ENCODE measurements at places on chromosomes 1 and 21.
A peak's percentile ranks its signal among the peaks of the same experiment; 100 is the strongest.

GRCh38 chr1:181351740-181352139 lies 131.6 kb upstream of the CACNA1E start:
- no peak for DNase-seq

- DNase-seq, result no peak
Observed at GRCh38 chr21:26470351-26471098, 102.6 kb downstream of the CYYR1 start.

GRCh38 chr1:173295391-173295790 lies 88.3 kb upstream of the TNFSF4 start:
- no peak for DNase-seq

DNA sequence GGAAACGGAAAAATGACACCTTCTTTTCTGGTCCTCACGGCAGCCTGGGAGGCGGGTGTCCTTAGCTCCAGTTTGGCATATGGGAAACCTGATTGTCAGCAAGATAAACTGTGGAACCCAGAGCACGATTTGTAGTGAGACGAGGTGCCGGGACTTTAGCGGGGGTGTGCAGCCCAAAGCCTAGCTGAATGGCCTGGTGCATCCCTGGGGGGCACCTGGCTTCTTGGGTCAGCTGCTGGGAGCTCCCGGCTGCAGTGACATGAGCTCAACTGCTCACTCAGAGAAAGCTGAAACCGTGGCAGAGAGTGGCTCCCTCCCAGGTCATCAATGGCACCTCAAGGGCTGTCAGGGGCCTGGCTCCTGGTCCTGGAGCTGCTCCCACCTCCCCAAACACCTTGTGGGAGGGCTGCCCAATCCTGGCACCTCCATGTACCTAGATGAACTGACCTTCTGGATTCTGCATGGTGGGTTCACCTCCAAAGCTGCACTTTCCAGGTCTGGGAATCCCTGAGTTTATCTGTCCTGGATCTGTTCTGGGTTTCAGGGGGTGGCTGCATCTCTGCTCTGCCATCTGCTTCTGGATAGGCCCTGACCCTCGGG lies 260.5 kb downstream of the MATN1 start:
- DNase-seq, result no peak

DNA sequence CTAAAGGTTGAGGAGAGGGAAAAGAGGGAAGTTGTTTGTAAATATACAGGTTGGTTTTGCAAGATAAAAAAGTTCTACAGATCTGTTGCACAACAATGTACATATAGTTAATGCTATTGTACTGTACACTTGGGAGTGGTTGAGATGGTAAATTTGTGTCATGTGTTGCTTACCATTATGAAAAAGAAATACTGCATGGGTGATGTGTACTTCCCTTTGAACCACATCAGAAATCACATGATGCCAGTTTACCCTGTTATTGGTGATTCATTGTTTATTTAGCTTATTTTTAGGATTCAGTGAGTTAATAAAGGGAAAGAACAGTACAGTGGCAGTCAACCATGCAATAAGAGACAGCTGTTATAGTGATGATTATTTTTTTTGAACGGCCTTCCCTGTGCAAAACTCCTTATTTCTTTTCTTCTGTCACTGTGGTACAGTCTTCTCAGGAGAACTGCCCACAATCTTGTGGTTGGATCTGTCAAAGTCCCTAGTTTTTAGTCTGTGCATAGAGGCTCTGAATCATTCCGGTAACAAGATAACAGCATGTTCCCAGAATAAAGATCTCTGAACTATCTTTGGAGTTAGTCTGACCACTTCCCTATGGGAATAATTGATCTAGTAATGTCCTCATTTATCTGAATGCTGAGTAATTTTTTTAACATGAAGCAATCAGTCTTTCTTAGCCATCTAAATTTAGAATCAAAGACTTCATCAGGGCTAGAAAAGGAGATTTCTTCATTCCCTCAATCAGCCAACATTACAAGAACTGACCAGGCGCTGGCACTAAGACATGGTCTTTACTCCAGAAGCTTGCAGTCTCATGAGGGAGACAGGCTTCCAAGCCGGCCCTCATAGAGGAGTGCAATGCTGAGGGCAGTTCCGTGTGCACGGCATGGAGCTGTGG lies 84.2 kb downstream of the SH3GLB1 start:
- DNase-seq, result no peak

DNA sequence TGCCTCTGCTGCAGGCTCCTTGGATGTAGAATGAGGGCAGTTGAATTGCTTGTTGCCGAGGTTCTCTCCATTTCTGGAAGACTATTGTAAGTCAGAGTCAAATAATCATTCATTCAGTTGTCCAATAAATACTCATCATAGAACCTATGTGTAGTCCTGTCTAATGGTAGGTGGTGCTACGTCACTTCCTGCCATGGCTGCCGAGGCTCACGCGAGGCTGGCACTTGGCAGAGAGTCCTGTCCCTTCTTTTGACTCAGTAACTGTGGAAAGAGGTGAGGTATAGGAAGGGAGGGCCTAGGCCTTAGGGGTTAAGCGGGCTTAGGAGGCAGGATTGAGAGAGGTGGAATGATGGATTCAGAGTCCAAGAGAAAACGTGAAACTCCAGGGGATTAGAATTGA lies 9.7 kb downstream of the ADARB1 start:
- no peak for DNase-seq

DNA sequence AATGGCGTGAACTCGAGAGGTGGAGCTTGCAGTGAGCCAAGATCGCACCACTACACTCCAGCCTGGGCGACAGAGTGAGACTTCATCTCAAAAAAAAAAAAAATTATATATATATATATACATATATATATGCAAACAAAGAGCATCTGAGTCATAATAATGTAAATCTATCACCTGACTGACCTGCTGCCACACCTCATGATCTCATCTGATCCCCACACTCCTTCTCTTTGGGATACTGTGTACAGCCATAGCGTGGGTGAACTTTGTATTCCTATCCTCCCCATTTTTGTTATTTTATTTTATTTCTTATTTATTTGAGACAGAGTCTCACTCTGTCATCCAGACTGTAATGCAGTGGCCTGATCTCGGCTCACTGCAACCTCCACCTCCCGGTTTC lies 2.6 kb upstream of the HDAC1 start:
- DNase-seq, result no peak

DNA sequence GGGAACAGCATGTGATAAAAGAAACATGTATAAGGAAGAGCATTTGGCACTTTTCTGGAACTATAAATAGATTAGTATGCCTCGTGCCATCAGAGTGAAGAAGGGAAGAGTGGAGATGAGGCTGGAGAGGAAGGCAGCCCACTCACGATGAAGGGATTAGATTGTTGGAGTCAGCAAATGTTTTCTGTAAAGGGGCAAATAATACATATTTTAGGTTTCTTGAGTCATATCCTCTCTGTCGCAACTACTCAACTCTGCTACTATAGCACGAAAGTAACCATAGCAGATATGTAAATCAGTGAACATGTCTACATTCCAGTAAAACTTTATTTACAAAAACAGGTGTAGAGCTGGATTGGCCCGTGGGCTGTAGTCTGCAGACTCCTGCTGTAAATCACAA lies 147.8 kb downstream of the TENT5C start:
- no peak for DNase-seq

GRCh38 chr1:224749916-224750315 lies 133.8 kb downstream of the CNIH3 start:
- no peak for DNase-seq

DNA sequence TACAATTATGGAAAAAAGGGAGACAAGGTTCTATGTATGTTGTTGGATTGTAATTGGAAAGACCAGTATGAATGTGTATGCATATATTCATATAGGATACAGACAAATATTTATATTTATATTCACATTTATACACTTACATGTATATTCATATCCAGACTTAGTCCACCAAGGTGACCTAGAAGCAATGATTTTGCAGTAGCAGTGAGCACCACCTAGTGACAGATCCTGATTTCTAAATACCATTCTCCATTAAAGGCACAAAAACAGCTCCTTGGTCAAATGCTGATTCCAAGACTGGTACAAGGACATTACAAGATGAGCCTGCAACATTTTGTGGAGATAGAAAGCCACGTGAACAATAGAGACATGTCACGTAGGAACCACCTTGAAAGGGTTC lies 153.4 kb downstream of the SDCCAG8 start:
- DNase-seq, result no peak

DNA sequence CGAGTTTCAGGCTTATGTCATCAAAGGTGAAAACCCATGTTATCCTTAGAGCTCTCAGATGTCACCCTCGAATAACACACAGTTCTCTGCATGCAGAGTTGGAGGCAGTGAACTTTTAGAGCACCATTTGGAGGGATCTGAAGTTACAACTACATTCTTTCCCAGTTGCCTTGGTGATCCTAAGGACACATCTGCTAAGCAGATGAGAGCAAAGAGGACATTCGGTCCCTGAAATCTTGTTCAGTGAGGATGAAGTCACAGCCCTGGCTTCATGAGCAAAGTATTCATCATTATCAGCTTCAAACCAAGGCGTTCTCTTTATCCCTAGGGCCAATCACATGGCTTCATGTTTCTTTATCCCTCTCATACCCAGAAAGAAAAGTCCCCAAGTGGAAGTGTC lies 23.1 kb upstream of the MCOLN2 start:
- no peak for DNase-seq

- no peak for DNase-seq
Observed at GRCh38 chr1:72253132-72253531, 29.2 kb downstream of the NEGR1 start.

DNA sequence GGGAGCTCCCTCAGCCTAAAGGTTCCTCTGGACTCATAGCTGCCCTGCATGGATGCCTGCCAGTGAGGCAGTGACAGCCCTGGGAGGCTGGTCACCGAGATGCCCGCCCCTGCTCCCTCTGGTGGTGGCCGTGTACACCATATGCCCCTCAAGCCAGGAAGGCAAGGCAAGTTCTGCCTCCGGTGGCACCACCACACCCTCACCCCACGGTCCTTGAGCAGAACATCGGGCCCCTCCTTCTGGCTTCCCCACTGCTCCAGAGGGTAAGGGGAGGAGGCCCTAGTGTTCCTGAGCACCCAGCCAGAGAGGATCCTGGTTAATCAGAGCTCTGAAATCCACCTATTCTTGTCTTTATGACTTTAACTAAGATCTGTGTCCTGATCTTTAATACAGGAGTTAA lies 1.5 kb upstream of the S100A14 start:
- DNase-seq, result peak; percentile 86

DNA sequence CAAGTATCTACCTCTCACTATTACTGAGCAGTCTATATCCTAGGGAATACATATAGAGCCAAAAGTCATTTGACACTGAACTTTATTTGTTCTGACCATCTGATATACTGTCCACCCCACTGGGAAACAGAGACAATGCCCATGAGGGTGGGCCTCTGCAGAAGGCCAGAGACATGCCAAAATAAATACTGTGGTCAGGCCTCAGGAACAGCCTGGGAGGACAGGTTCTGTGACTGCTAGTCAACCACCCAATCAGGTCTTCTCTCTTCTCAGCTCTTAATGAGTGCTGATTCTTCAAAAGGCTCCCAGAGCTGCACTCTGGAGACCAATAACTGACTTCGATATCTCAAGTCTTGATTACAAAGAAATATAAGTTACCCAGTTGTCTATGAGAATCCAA lies 5.5 kb upstream of the ANKRD35 start:
- DNase-seq, result no peak

DNA sequence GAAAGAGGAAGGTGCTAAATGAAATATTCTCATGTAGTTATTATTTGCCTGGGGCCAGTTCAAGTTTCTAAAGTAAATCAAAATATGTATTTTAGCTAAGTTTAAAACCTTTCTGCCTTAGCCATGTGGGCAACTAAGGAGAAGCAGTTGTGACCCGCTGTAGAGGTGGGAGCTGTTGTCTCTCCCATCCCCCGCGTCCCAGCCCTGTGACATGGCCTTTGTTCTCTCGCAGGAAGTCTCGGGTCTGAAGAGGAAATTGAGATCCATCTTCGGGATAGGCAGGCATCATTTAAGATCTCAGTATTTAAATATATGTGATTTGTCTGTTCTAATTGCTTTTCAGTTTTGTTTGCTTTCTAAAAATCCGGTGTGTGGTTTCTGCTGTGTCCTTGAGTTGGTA lies 121.5 kb downstream of the CAMTA1 start:
- DNase-seq, result no peak

DNA sequence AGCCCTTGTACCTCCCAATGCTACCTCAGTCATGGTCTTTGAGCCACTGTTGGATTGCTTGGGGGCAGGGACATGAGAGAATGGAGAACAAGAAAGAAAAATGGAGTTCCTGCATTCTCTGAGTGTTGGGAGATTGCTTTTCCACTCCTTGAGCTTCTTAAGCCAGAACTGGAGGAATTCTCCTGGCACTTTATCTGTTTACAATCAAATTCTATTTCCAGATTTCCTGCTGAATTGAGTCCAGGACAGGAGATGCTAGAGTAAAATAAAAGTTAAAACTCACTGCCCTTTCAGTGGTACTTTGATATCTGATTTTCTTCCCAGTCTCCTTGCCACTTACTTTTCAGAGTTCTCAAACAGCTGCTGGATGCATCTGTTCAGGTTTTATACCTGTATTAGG lies 24.4 kb upstream of the DEPDC1 start:
- no peak for DNase-seq

- DNase-seq, result no peak
Observed at GRCh38 chr1:22971611-22972405, 858 bp downstream of the LACTBL1 start.

GRCh38 chr1:230792691-230793462 lies 45.7 kb downstream of the CAPN9 start:
- no peak for DNase-seq

DNA sequence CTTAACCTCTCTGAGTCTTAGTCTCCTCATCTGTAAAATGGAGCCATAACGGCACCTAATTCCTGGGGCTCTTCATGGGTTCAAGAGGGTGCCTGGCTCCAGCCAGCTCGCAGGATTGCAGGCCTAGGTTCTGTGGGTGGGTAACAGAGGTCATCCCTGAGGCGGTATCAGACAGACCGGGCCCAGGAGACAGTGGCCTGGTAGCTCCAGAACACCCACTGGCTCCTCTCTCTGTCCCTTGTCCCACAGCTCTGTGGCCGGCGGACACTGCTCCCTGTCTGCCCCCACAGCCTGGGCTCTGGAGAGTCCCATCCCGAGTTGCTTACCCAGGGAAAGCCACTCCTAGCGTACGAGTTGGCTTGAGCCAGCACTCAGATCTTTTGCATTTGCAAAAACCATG lies 150.3 kb downstream of the PEX14 start:
- no peak for DNase-seq
